ENCODE measurements at places on chromosomes 16 and 17. TPM values are rescaled to one million over a fixed set of nuclear protein-coding genes. Genes with fewer than 3 reads are reported as not detected.

Gene CBLN1
- not detected for total RNA-seq

Gene PRPSAP2
- 50.6 TPM for total RNA-seq

Gene CXCL16
- total RNA-seq = 37.5 TPM

Gene HID1
- total RNA-seq = 0.71 TPM

Gene TNP2
- total RNA-seq = not detected
